ENCODE measurements at places on chromosomes 7 and 10.

DNA sequence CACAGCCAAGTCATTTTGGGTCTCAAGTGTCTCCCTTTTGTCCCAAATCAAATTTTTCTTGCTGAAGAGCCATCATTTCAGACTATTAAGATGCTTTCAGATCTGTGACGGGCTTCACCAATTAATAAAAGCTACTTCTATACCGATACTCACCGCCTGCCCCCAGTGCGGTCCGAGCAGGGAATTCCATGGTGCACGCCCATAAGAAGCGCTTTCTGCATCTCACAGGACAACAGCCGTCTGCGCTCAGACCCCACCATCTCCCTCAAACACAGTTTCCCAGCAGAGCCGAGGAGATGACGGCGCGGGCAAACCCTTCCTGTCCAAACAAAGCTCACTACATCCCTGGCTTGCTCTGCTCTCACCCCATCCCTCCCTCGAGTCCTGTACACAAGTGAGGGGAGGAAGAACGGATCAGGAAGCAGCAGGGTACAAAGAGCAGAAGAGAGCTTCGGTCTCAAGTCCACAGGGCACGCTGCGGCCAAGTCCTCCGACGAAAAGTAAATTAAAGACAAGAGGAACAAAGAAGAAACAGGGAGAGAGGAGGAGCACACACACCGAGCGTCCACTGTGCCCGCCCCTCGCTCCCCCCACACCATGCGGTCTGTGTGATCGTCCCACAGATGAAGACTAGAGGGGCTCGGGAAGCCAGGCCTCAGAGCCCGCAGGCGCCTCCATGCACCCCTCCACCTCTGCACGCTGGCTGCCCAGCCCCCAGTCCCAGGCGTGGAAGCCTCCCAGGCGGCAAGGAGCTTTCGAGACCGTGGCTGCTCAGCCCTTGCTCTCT is 121.9 kb downstream of the MAD1L1 start:
- DNase-seq = no peak

- no peak for DNase-seq
These were observed 5.8 kb downstream of the CHAT start for GRCh38 chr10:49619613-49620012.

- no peak for DNase-seq
These were observed 48.6 kb upstream of the PSMG3 start for GRCh38 chr7:1618475-1618874.

GRCh38 chr7:1669954-1670893 is at the start of gene ELFN1:
Gene ELFN1, plus strand, starts transcription at chr7:1670277. Its CDS starts 74,320 bp downstream, at chr7:1744597.
- DNase-seq = no peak

GRCh38 chr7:148262721-148263229 is 327.8 kb upstream of the C7orf33 start:
- no peak for DNase-seq

GRCh38 chr7:117048114-117048866 is 95.0 kb downstream of the ST7 start:
- no peak for DNase-seq
